ENCODE measurements at places on chromosomes 12 and 14.

DNA sequence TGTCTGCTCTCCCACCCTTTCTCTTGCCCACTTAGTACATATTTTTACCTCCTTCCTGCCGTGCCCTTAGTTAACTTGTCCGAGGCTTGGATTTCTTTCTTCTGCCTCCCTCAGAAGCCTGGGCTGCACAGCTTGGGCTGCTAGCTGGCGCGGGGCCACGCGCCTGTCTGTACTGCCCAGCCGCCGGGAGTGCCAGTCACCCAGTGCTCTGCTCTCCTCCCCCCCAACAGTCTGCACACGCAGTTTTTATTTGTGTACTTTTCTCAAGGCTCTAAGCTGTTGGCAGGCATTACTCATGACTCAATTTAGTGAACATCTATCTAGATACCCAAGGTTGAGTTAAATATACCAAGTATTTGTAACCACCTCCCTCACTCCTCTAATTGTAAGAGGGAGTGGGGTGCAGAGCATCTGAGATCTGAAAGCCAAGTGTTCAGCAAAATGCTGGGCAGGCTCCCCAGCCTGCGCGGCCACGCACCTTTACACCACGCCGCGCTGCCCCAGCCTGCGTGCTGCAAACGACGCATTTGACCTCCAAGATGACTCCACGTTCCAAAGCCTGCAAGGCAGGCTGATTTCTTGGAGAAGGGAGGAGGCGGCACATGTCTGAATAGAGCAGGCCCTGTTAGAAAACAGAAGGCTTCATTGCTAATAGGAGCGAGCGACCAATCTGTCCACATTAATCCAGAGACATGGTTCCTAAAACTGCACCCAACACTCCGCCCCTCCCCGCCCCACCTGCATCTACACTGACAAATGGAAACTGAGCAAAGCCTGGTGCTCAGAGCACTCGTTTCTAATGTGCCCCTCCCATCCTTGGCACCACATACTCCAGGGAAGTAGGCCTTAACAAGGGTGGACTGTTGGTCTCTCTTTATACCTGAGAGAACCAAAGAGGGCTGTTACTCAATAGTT, 18.2 kb upstream of the CACNA2D4 start:
- no peak for DNase-seq

DNA sequence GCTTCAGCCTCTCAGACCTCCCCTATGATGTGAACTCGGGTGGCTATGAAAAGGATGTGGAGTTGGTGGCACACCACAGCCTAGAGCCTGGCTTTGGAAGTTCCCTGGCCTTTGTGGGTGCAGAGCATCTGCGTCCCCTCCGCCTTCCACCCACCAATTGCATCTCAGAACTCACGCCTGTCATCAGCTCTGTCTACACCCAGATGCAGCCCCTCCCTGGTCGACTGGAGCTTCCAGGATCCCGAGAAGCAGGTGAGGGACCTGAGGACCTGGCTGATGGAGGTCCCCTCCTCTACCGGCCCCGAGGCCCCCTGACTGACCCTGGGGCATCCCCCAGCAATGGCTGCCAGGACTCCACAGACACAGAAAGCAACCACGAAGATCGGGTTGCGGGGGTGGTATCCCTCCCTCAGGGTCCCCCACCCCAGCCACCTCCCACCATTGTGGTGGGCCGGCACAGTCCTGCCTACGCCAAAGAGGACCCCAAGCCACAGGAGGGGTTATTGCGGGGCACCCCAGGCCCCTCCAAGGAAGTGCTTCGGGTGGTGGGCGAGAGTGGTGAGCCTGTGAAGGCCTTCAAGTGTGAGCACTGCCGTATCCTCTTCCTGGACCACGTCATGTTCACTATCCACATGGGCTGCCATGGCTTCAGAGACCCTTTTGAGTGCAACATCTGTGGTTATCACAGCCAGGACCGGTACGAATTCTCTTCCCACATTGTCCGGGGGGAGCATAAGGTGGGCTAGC, 7.0 kb upstream of the RPS26 start:
- no peak for DNase-seq

DNA sequence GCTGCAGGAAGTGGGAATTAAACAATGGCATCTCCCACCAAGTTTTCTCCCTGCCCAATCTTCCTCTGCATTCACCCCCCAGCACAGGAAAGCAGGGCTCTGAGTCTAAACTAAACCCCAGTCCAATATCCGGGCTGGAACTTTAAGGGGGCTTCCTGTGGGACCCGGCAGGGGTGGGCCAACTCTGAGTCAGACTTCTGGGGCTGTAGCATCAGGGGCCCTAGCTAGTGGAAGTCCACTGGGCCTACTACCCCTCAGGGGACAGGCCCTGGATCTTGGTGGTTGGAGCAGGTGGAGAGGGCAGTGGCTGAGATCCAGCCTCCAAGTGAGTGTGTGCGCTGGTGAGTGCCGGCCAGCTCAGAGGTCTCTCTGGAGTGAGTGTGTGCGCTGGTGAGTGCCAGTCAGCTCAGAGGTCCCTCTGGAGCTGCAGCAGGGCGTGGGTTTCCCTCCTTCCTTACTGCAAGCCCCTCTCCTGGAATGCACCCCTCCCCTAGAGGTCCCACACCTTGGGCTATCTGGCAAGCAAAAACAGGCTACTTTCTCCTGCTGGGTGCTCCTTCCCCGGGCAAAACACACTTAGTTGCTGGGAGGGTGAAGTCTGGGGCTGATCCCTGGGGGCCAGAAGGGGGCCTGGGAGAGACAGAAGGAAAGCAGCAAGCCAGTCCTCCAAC, 5.6 kb upstream of the LHX5 start:
- DNase-seq = no peak

DNA sequence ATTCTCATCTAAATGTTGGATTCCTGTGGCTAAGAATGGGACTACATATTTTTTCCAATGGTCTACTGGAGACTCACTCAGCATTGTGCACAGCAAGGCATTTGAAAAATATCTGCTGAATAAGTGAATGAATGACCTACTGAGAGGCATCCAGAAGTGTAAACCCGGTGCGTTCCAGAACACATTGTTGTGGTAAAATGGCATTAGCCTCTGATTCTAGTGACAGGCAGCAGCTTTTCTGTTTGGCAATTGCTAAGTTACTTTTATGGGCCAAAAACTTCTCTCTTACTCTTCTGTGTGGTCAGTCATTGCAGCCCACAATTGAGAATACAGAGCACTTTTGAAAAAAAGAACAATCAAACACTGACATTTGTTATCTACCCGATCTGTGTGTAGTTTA, 36.5 kb downstream of the WIF1 start:
- no peak for DNase-seq

DNA sequence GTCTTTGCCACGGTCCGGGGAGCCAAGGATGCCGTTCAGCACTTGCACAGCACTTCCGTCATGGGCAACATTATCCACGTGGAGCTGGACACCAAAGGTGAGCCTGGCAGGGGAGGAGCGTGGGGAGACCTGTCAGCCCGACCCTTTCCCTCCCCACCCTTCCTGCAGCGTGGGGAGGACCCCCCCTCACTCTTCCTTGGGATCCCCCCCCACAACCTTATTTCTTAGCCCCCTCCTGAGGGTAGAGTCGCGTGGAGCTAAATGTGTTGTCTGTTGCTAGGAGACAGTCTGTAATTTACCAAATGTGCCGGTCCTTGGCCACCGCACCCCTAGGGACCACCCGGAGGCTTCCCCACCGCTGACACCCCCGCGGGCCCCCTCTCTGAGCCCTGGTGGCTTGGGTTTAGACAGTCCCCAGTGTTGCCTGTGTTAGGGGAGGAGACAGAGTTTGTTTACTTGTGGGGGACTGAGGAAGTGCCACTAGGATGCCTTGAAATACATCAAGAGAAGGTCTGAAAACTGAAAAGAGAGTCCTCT, 2.3 kb downstream of the SETD1B start:
- no peak for DNase-seq

GRCh38 chr12:119938049-119938667, 50.9 kb upstream of the BICDL1 start:
- peak; percentile 45 for DNase-seq

DNA sequence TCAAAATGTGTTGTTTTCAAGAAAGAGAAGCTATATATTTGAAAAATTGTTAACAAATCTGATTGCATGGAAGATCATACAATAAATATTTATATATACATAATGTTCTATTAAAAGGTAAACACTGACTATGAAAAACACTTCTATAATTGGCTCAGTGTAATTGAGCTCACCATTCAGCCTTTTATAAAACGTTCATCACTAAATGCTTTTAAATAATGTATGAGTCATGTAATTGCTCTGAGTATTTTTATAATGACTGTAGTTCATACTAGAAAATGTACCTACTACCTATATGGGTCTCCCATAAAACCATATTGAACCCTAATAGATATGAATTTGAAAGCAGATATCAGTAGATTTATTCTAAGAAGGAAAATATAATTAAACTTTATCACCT, 240.4 kb upstream of the MGAT4C start:
- no peak for DNase-seq

DNA sequence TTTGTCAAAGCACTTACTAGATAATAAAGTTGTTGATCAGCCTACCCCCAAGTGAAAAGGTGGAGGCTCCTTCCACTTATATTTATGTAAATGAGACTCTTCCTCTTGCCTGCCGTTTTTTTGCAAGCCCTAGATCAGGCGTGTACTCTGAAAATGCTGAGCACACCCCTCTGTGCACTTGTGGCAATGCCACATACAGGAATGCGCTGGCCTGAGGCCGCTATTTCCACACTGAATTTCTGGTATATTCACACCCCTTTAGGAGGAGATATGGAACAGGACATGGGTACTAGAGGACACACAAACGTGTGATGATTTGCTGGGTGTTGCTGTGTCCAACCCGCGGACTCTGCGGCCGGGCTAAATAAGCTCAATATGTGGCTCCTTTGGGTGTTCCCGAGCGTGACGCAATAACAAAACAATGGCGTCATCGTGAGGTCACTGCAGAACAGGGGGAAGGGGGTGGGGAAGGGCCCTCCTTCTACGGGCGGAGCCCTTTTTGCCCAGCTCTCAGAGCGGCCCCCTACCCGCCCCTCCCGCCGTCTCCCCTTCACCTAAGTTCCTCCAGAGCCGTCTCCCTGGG, 554 bp upstream of the TSPAN31 start:
- DNase-seq = no peak

DNA sequence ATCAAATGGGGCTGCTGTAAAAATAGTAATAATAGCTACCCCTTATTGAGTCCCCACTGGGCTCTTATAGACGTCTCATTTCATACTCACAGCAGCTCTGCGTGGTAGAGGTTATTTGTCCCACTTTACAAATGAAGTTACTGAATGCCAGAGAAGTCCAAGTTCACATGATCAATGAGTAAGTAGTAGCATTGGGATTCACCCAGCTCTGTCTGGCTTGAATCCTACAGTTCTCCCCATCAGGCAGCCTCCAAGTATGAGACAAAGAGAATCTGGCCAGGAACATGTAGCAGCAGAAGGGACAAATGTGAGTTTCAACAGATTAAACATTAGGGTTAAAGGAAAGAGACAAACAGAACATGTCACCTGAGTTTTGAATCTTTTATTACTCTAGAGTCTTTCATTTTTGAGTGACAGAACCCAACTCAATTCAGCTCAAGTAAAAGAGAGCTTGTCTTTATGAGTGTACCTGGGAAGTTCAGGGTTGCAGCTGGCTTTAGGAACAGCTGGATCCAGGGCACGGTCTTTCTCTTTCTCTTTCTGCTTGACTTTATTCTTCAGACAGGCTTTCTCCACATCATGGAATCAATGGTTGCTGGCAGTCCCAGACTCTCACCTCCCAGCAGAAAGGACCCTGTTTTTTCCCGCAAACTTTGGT, 64.1 kb upstream of the JDP2 start:
- no peak for DNase-seq

All from GM12891 (cell line).